ENCODE measurements at places on chromosomes 1 and 21.

- DNase-seq = no peak
These were observed 27.7 kb downstream of the UBE2U start for GRCh38 chr1:64231153-64231552.

DNA sequence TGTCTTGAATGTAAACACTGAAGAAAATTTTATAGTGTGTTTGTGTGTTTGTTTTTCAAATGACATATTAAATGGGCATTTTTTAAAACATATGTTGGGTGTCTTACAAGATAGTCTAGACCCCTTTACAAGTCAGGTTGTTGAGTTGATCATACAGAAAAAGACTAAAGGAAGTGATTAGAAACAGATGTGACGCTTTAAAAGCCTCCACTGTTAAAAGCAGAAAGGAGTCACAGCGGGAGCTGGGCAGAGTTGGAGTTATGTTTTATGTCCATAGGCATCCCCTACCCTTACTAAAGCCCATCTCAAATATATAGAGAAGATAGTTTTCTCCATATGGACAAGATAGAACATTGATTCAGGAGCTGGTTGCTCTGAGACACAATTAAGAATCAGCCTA is 393.9 kb downstream of the PLPP3 start:
- no peak for DNase-seq

- DNase-seq = no peak
These were observed 44.2 kb upstream of the MAB21L3 start for GRCh38 chr1:116066868-116067565.

- DNase-seq = no peak
These were observed 831.1 kb upstream of the PRMT6 start for GRCh38 chr1:106225403-106225802.

DNA sequence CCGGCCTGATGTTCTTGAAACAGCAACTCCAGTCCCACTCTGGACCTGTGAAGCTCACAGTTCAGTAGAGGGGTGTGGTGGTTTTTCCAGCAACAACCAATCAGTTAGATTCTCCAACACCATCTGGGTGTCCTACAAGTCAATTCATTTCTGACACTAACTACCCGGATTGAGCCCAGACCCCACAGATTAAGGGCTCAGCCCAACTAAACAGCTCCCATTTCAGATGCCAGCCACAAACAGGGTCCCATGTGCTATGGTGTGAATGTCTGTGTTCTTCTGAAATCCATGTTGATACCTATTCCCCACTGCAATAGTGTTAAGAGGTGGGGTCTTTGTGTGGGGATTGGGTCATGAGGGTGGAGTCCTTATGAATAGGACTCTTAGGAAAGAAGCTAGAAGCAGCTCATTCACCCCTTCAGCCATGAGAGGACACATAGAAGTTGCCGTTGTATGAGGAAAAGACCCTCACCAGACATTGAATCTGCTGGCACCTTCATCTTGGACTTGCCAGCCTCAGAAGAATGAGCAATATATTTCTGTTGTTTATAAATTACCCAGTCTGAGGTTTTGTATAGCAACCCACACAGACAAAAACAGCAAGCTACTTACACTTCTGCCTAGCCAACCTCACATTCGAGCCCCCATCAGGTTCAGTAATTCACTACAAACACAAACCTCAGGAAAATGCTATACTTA is 53.6 kb downstream of the IRF2BP2 start:
- DNase-seq = no peak

GRCh38 chr21:15644489-15644888 is 85.3 kb upstream of the USP25 start:
- no peak for DNase-seq

GRCh38 chr21:40685141-40685540 is 161.8 kb downstream of the DSCAM start:
- no peak for DNase-seq

DNA sequence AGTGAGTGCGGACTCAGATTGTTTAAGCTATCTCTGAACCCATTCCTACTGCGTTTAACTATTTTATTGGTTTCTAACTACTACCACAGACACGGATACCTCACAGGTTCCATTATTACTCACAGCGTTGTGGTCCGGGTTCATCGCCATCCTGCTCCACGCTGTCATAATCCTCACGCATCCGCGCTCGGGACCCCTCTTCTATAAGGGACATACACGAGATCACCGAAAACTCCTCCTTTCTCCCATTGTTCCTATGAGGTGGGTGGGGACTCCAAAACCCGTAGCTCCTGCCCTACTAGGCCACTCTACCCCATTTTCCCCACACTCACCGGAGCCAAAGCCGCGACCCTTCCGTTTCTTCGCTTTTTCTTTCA is 610 bp downstream of the RBM8A start:
- DNase-seq = no peak

GRCh38 chr21:33197496-33197895 is 32.2 kb upstream of the IFNAR2 start:
- DNase-seq = no peak

DNA sequence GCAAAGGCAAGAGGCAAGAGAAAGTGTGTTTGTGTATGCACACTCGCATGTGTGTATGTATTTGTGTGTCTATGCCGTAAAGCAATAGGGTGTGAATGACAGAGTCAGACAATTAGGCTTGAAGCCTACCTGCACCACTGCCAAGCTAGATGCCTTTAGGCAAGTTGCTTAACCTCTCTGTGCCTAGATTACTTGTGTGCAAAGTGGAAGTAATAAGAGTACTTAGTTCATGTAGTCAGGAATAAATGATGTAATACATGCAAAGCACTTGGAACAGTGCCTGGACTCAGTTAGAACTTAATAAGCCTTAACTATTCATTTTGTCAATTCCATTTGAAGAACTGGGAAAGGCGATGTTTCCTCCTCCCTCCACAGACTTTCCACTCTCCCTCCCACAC is 31.7 kb downstream of the LAMB3 start:
- DNase-seq = no peak

DNA sequence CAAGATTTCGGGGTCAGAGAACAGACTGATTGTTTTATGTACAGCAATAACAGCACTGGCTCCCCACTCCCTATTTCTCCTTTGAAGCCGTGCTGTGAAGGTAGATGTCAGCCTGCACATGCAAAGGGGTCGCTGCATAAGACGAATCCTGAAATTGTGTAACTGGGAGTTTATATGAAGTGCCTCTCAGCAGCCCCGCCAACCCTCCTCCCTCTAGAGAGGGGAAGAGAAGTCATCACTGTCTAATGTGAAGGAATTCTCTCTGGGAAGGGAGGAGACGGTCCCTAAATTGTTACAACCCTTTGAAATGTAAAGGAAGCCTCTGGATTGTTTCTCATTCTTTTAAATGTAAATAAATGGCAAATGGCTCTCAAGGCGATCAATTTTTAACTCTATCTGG is 545.3 kb downstream of the PLA2G4A start:
- no peak for DNase-seq

GRCh38 chr1:176770066-176770465 is 307.1 kb downstream of the PAPPA2 start:
- no peak for DNase-seq

DNA sequence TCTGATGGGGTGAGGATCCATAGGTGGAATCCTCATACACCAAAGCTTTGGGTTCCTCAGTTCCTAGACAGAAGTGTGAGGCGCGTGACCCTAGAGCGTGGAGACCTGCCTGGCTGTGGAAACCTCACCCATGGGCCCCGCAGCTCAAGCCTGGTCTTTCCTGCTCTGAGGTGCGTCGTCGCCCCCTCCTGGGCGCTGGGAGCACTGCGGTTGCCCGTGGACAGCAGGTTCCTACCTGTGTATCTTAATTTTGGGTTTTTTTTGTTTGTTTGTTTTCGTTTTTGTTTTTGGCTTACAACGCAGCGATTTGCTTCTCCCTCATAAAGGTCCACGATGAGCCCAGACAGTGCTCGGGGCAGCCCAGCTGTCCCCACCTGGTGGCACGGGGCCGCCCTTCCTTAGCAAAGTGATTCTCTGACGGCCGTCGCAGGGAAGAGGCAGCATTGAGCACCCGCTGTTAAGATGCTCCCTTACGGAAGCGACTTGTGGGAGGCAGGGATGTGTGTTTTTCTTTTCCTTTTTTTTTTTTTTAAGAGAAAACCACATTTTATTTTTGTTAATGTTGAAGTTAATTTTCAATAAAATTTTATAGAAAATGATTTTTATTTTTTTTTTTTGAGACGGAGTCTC is 36.5 kb upstream of the TRAPPC10 start:
- peak; percentile 74 for DNase-seq

DNA sequence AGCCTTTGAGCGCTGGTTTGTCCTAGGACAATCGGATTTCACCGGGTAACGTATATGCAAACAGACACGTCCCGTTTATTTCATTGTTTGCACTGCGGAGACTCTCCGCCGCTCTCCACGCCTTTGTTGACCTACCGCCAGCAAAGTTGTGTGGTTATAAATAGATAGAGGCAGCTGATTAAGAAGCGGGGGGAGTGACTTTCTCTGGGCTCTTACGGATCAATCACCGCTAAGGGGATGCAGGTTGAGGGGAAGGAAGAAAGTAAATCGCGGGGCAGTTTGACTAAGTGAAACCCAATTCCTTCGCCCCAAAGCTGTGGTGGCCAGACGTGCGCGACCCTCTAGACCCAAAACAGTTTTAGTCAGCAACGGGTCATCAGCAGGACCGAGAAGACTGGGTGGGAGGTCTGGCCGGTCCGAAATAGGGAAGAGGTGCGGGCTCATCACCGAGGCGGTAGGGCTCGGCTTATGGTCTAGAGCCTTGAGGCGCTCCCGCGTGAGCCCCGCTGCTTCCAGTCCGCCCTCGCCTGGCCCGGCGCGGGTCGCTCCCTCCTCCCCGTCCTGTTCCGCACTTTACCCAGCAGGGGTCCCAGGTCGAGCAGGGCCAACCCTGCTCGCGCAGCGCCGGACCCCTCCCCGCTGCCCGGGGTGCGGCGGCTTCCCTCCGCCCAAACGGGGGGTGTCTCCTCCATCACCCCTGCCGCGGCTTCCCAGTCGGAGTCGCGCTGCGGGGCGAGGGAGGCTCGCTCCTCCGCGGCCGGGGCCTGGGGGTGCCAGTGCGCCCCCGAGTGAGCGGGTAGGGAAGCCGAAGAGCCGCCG is 120.8 kb upstream of the RRP15 start:
- DNase-seq = peak; percentile 3

DNA sequence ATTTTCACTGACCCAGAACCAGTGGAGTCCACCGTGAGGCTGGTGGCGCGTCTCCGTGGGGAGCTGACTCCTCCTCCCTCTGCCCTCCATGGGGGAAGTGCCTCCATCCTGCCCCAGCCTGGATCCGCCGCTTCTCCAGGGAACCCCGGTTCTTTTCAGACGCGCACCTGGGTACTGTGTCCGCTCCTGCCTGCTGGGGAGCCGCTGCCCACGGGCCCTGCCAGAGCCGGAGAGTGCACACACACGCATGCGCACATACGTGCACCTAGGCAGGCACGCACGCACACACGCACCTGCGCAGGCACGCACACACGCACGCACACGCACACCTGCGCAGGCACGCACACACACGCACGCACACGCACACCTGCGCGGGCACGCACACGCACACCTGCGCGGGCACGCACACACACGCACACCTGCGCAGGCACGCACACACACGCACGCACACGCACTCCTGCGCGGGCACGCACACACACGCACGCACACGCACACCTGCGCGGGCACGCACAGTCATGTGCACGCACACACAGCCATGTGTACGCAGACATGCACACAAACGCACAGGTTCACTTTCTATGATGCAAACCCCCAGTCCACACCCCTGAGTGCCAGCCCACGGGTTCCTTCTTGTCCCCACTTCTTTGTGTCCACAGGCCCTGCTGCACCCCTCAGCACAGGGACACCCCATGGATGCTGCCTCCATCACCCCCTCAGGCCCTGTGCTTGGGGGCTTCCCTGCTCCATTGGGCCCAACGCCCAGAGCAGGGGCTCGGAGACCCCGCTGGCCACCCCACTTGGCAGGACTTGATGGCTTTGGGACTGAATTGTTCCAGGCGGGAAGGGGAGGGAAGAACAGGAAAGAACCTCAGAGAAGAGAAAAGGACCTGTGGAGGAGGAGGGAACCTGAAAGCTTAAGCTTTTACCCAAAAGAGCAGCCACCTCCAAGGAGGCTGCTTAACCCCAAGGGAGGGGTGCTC is 42.7 kb downstream of the MORN1 start:
- DNase-seq = no peak

GRCh38 chr1:172125812-172126430 is 284.6 kb downstream of the DNM3 start:
- no peak for DNase-seq

- peak; percentile 53 for DNase-seq
These were observed 59.2 kb upstream of the MORC3 start for GRCh38 chr21:36260802-36261201.

DNA sequence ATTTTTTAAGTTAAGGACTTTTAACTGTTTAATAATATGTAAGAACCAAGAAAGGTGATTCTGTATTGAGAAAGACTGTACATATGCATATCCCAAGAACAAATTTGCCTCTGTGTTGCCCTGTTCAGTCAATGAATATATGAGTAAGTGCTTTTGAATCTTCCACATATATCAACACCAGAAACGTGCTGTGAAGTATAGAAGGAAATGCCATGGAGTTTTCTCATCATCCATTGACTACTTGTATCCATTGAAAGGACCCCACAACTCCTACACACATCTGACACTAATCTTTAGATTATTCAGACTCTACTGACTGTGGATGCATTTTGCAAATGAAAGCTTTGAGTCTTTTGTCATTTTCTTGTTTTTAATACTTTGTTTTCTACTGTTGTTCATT is 366.9 kb downstream of the S1PR1 start:
- no peak for DNase-seq

GRCh38 chr1:151718011-151718431 is 1.4 kb upstream of the CELF3 start:
- DNase-seq = no peak

- no peak for DNase-seq
These were observed 243.2 kb upstream of the RAB4A start for GRCh38 chr1:229027622-229028182.

DNA sequence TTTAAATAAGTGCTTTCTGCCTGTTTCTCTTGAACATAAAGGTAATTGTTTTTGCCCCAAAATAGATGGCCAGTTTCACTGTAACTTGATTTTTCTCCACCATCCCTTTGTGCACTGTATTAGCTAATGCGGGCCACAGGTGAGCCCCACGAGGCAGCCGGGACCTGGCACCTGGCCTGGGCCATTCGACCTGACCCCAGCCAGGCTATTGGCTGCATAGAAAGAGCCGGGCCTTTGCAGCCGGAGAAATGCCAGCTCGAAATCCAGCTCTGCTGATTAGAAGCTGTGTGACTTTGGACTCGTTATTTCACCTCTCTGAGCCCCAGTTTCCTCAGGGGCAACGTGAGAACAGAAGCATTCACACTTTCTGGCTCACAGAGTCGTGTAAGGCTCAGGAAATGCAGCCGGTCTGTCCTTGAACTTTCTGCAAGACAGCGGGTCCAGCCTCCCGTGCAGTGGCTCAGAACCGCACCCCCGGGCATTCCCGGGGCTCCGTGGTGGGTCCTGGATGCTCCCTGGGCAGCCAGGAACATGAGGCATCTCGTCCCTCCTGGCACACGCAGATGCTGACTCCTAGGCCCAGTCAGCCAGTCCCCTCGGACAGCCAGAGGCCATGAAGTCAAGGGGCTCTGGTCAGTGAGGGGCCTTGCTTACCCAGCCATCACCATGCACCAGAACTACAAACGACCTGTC is 37.4 kb upstream of the ACTRT2 start:
- DNase-seq = no peak

DNA sequence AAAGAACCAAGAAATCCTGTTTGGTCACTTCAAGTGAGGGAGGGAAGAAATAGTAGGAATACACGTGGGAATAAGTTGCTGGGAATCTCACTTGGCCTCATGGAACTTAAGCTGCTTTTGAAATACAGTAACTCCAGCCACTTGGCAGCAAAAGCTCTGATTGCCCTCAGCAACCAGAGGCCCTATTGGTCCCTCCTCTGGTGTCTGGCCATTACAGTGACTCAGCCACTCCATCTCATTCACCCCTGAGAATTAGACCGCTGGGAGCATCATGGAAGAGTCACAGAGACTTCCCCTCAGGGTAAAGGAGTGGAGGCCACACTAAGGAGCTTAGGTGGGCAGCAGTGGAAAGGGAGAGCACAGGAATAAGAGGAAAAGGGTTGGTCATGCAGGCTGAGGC is 99.6 kb downstream of the ELAVL4 start:
- no peak for DNase-seq

Data from naive B cell (primary cell).